ENCODE measurements at places on chromosomes 7 and 10.

- DNase-seq: no peak
These were observed 332.7 kb downstream of the FGFR2 start for GRCh38 chr10:121265360-121266123.

GRCh38 chr7:137423321-137423720 is 79.8 kb upstream of the PTN start:
- DNase-seq: no peak

DNA sequence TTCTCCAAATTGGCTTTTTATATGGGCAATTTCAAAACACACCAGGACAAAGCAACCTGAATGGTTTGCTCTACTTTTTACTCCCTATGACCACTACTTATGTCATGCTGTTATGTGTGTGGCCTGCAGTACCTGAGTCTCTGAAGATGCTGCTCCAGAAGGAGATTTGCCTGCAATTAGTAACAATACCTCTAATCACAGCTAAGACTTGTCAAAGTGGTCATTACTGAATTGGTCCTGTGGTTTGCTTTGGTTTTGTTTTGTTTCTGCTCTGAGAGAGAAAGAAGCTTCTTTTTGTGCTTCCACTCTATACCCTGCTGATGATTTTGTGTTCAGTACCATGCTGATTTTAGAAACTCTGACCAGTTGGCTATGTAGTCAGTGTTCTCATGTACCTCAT is 25.5 kb downstream of the HGF start:
- DNase-seq: no peak

DNA sequence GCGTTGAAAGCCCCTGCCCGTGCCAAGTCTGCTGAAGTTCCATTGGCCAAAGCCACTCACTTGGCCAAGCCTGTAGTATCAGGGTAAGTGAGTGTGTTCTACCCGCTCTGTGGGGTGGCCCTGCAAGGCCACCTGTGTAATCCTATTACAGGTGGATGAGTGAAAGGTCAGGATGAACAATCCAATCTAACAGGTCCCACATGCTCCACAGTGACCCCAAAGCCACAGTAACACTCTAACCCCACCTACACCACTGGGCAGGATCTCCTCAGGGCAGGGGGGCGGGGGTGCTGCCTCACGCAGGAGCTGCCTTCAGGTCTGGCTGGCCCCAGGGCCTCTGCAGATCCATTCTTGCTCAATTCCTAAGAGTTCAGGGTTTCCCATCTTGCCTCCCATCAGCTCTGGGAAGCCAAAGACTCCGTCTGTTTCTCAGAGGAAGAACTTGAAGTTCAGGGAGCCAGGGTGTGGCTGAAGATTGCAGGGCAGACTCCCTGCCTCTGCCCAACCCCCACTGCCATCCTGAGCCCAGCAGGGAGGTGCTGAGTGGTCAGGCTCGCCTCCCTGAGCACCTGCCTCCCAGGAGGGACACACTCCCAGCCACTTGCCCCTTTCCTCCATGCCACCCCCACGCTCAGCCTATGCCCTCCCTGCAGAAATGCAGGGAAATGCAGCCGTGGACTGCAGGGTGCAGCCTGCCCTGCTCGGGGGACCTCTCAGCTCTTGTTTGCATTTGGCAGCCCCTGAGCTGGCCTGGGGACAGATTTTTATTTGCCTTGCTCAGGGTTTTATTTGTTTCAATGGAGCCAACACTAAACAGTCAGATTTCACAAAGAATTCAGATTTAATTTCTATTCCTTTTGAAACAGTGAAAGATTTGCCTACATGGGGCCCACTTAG is 9.8 kb upstream of the COMTD1 start:
- no peak for DNase-seq

- DNase-seq: no peak
These were observed 2.0 kb downstream of the ANLN start for GRCh38 chr7:36391436-36392198.
